ENCODE measurements at places on chromosomes 7 and 10.

DNA sequence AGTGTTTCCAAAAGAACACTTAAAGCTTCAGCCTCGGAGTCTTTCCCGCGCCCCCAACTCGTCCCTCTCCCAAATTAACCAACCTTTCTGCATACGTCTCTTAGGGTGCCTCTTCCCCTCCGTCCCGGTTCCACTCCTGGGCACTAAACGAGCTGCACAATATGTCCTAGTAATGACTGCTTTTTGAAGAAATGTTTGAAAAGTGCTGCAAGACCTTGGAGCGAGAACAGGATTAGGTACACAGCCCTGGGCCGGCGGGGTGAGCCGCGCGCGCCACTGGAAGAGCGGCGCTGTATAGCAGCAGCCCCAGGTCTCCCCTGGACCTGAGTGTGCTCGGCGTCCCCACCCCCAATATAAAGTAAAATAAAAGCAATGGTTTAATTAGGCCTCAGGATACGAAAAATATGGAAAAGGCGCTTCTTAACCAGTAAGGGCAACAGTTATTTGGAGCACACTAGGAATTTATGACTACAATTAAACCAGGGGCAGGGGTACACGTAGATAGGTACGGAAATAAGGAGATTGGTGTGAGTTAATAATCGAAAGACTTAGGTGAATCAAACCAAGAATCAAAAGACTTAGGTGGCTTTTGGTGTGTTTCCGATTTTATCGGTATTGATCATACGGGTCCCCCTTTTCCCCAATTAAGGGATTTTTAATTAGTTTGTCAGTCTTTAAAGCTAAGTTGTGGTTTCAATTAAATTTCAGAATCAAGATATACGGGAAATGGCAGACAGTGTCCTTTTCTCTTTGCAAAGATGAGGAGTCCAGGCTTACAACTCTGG lies 1.9 kb downstream of the TET1 start:
- DNase-seq: no peak

DNA sequence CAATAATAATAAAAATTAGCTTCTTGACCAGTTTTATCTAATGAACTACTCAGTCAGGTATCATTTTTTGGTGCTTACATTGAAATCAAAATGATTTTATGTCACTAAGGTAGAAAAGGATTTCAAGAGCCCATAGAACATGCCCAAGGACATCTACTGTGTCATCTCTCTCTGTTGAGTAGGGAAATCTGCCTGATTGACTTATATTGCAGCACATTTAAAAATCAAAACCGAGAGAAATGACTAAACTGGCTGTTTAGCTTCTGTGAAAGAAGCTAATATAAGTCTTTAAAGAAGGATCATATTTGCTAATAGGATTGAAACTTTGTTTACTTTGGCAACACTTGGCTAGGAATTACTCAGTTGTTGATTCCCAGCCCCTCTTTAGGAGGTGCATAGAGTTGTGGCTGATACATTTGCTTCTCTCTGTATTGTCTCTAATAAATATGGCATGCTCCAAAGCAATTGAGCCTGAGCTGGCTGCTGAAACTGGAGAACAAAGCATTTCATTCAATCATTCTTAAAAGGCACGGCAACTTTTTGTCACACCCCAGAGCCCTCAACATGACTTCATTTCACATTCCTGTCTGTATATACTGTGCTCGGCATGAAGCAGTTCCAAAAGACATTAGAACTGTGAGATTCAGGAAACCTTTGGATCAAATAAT lies 1096.9 kb upstream of the POT1 start:
- no peak for DNase-seq

DNA sequence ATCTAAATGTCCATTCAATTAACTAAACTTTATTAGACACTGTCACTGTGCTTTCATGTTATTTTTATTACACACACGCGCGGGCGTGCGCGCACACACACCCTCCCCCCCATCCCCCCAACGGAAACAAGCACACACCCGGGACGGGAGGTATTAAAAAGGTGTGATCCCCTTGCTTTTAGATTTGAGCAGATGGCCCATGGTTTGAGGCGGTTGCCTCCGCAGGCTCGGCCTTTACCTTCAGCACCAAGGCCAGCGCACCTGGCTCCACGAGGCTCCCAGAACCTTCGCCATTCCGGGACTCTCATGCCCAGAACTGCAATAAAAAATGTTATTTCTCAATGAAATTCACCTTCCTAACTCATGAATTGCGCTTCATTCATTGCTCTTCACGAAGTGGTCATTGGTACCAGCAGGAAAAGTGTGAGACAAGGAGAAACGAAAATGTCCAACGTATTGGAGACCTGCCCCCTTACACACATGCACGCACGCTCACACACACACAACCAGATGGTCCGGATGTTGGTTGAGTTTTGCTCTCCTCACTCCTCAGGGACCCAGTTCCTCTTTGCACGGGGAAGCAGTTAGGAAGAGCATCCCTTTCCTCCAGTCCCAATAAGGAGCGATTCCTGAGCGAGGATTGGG lies 20.8 kb upstream of the PTF1A start:
- no peak for DNase-seq

GRCh38 chr10:3803927-3804741 lies 19.1 kb upstream of the KLF6 start:
- DNase-seq: no peak
